ENCODE measurements at places on chromosomes 6 and 20.

GRCh38 chr6:144580039-144580438 lies 294.9 kb downstream of the UTRN start:
- DNase-seq = no peak

DNA sequence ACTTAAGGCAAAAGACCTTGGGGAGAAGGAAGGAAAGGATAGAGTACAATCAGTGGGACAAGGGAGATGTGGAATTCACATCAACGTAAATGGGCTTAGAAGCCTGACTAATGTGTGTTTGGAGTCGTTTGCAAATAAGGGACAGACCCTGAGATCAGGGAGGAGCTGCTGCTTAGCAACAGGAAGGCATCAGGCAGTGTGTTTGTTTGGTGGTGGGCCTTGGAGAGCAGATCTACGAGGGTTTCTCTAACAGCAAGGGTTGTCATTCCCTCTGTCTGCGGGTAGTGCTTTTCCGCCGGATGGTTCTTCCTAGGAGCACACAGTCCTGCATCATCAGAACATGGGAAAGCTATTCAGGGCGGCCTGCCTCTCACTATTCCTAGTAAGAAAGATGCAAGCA lies 40.4 kb downstream of the C6orf118 start:
- DNase-seq = no peak

- no peak for DNase-seq
These were observed 504 bp downstream of the SNTA1 start for GRCh38 chr20:33443006-33443511.

GRCh38 chr6:44006872-44007303 lies 120.4 kb downstream of the MRPL14 start:
- DNase-seq = no peak

- no peak for DNase-seq
These were observed 7.8 kb downstream of the OR2A4 start for GRCh38 chr6:131693384-131693783.

DNA sequence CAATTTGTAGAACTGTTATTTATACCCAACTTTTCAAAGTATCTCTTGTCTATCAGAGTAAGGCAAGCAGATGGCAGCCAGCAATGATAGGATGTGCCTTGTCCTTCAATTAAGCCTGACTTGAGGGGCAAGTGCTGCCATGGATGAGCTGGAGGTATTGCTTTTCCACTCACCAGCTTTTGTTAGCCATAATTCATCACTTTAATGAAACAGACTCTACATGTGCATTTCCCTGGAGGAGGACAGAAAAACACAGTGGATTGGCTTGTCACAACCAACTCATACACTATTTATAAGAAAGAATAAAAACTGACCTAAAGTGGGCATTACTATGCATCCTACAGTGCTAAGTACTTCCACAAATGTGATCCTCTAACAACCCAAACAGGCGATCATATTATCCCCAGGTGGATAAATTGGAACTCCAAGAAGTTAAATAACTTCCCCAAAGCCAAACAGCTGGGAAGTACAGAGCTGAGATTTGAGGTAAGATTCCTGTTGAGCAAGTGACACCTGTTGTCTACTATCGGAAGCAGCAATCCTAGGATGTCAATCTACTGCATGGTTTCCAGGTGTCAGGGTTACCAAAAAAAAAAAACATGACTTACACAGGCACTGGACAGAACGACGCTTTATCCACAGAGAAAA lies 73.9 kb upstream of the NRSN1 start:
- DNase-seq = no peak

DNA sequence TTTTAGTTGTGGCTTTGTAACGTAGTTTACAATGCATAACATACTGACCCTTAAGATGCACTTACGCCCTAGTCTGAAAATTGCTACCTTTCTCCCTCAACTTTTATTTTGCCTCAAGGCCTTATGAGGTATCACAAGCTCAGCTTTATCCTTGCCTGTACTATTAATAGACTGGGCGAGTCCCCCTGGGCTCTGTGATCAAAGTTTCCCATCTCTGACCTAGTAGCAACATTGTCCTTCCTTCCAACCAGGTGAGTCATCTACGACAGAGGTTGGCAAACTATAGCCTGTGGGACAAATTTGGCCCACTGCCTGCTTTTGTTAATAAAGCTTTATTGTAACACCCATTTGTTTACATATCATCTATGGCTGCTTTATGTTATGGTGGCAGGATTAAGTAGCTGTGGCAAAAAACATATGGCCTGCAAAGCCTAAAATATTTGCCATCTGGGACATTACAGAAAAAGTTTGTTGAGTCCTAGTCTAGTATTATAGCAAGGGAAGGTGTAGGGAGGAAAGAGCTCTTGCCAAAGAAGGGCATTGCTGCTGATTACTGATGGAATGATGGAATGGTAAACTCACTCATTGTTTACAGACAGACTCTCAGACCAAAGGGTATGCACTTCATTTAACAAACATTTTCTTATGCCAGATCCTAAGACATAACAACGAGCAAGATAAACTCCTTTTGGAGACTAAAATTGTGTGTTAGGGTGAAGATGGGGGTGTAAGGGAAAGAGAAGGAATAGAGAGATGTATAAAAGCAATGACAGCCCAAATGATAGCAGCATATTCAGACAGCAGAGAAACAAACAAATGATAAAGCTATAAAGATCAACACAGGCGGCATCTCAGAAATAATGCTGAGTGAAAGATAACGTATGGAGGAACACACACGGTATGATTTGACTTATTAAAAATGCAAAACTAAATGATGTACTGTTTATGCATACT lies 74.2 kb downstream of the SLC22A23 start:
- no peak for DNase-seq

GRCh38 chr6:151869345-151869744 lies 61.9 kb downstream of the ESR1 start:
- DNase-seq = no peak

GRCh38 chr20:35146299-35146919 lies 727 bp downstream of the EDEM2 start:
- DNase-seq = no peak

DNA sequence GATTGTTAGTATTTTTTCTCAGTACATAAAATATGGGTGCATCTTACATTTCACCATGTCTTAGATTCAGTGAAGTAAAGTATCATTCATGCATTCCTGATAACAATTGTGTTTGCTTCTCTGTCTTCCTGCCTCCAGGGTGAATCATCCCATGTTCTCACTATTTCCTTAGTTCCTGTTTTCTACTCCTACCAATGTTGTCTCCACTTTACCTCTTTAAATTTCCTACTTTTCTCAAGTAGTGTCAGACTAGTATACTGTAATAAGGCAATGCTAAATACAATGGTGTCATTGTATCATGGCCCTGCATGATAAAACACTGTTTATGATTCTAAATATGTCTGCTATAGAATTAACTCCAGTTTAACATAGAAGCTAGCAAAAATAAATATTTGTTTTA lies 37.4 kb upstream of the GABRR1 start:
- no peak for DNase-seq

DNA sequence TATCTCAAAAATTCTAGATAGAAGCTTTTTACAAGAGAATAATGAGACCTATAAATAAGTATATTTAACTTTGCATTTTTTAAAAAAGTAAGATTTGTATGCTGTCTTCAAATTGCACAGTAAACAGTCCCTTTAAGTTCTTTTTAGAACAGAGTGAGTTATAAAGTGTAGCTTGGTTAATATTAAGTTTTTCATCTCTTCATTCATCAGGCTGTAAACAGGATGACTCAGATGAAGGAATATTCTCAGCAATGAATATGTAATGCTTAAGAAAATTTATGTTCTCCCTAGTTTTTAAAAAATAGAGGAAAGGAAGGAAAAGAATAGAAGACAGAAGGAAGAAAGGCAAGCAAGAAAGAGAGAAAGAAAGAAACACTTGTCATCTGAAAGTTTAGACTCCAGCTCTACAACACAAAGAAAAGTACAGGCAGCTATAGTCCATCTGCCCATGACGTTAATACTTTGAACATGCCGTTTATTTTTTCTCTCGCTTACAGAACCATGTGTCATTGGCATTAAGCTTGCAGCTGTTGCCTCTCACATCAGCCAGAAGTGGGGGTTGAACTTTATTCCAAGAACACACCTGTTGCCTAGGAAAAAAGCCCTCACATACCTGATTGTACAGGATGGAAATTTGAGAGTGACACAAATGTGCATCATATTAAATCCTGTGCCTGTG lies 36.1 kb downstream of the CAP2 start:
- DNase-seq = no peak

DNA sequence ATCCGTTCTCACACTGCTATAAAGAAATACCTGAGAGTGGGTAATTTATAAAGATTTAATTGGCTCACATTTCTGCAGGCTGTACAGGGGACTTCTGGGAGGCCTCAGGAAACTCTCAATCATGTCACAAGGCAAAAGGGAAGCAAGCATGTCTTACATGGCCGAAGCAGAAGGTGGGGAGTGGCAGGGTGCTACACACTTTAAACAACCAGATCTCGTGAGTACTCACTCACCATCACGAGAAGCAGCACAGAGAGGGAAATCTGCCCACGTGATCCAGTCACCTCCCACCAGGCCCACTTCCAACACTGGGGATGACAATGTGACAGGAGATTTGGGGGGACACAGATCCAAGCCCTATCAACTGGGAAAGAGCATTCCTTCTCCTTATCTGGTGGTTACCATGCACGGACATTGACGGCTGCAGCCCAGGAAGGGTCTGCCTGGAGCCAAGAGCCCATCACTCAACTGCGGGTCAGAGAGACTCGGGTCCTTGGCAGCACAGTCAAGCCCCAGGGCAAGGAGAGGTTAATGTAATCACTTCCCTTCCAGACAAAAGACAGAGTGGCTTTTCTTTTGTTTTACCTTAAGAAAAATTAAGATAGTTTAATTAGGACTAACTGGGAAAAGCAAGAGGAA lies 112.3 kb upstream of the CST7 start:
- DNase-seq = no peak

DNA sequence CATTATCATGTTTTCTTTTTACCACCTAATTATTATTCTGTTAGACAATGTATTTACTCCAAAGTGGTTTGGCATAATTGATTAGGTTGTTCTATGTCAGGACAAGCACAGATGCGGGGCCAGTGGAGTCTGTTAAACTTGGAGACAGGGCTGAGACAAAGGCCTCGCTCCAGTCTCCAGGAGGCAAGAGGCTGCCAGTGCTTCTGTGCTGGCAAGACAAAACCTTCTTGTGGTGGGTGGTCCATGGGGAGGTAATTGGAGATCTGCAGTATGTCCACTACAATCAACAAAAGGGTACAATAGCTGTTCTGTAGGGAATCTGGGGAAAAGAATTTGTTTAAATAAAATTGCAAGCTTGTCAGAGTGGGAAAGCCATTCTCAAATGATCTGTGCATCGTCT lies 677.2 kb upstream of the SLC35B3 start:
- no peak for DNase-seq

- no peak for DNase-seq
These were observed 393.2 kb upstream of the SOX4 start for GRCh38 chr6:21200134-21200870.

DNA sequence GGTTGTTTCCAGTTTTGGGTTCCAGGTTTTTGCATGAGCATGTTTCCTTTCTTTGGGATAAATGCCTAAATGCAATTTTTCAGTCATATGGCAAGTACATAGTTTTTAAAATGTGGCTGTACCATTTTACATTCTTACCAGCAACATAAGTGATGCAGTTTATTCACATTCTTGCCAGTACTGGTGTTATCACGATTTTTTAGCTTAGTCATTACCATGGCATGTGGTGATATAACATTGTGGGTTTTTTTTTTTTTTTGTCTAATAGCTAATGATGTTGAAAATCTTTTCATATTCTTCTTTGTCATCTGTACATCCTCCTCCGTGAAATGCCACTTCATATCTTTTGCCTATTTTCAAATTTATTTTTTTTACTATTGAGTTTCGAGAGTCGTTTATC lies 2.9 kb upstream of the TDRD6 start:
- DNase-seq = no peak

GRCh38 chr6:73580247-73581149 lies 59.7 kb upstream of the EEF1A1 start:
- peak; percentile 86 for DNase-seq

GRCh38 chr20:31869942-31870725 lies at the start of the genes DUSP15 and TTLL9:
TSS of gene DUSP15 (minus strand) at chr20:31870527. CDS start at chr20:31870337, 190 bp downstream.
TSS of gene TTLL9 (plus strand) at chr20:31870634. CDS start at chr20:31871127, 493 bp downstream.
- DNase-seq = no peak

DNA sequence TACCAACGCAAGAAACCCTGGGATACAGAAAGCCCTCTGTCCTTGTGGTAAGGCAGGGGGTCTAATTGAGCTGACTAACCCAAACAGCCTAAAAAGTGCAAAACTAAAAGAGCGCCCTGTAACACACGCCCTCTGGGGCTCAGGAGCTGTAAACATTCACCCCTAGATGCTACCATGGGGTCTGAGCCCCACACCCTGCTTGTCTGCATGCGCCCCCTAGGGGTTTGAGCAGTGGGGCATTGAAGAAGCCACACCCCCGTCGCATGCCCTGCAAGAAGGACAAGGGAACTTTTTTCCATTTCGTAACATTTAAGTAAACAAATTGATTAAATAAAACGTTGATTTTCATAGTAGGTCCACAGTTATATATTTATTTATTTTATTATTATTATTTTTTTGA lies 616.9 kb upstream of the MAN1A1 start:
- no peak for DNase-seq

GRCh38 chr20:37233548-37234253 lies 27.9 kb downstream of the GHRH start:
- no peak for DNase-seq

GRCh38 chr6:329888-330691 lies 37.8 kb downstream of the DUSP22 start:
- no peak for DNase-seq

- DNase-seq = no peak
These were observed 37.4 kb upstream of the SYNDIG1 start for GRCh38 chr20:24432046-24432442.

DNA sequence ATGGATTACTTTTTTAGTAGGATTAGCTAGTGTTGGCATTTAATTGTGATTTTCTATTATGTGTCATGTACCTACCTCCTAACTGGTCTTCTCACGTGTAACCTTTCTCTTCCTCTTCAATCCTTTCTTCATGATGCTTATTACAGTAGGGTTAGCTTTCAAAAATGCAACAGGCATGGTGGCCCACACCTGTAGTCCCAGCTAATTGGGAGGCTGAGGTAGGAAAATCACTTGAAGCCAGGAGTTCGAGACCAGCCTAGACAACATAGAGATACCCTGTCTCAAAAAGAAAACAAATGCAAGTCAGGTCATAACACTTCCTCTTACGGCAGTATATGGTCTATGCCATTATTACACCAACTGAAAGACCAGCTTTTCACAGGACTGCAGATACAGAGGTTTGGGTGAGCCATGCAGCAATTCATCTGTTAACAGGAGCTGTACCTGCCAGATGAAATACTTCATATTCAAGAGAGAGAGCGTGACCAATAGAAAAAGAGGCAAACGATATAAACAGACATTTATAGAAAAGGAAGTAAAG lies 195.0 kb downstream of the TMEM242 start:
- DNase-seq = no peak

DNA sequence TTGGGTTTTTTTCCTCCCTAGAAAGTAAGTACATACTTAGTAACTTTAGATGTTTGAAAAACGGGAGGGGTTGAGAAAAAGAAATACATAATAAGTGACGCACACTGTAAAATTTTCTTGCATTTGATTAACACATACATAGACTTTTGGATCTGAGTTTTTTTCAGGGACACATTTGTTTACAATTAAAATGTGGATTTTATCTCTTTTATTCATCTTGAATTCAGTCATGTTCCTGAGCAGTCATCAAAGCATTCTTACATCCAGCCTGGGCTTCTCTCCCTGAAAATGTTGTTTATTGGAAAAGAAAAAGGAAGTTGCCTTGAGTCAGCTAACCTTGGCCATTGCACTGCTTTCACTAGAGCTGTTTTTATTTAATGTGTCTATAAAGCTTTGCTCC lies 8.7 kb upstream of the RPP40 start:
- no peak for DNase-seq

GRCh38 chr20:63704749-63705117 lies 3.0 kb downstream of the ARFRP1 start:
- no peak for DNase-seq

Data from HS-27A (cell line).